ENCODE measurements at places on chromosomes 5 and 9.

DNA sequence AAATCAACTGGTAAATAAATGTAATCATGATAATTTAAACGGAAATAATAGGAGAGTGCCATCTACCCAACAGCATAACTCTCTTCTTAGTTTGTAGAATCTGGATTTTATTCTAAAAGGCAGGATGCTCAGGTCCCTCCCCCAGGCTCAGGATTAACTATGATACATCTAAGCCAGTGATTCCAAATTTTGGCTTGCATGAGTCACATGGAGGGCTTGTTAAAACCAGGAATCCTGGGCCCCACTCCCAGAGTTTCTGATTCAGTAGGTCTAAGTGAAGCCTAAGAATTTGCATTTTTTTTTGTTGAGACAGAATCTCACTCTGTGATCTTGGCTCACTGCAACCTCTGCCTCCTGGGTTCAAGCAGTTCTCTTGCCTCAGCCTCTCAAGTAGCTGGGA, 62.3 kb upstream of the ZFR start:
- DNase-seq: no peak

DNA sequence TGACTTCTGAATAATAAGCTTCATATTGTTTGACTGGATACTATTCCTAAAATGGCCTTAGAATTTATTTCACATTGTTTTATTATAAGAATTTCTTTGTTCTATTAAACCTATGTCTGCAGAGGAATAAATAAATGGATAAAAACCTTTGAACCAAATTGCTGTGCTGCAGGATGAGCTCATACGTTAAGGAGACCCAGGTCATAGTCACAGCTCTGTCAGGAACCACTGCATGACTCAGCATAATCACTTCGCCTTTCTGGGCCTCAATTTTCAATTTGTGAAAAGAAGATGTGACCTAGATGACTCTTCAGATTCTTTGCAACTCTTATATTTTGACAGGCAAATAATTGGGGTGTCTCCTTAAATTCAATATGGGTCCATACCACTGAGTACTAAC, 36.7 kb upstream of the HMHB1 start:
- DNase-seq: no peak

GRCh38 chr5:168477060-168477459, 9.2 kb upstream of the RARS1 start:
- DNase-seq: no peak

- DNase-seq: no peak
These were observed 7.5 kb downstream of the HSPA5 start for GRCh38 chr9:125233678-125234077.

GRCh38 chr9:109742776-109743348, 37.1 kb upstream of the PALM2AKAP2 start:
- no peak for DNase-seq

GRCh38 chr5:171351536-171352073, 36.0 kb upstream of the NPM1 start:
- no peak for DNase-seq

DNA sequence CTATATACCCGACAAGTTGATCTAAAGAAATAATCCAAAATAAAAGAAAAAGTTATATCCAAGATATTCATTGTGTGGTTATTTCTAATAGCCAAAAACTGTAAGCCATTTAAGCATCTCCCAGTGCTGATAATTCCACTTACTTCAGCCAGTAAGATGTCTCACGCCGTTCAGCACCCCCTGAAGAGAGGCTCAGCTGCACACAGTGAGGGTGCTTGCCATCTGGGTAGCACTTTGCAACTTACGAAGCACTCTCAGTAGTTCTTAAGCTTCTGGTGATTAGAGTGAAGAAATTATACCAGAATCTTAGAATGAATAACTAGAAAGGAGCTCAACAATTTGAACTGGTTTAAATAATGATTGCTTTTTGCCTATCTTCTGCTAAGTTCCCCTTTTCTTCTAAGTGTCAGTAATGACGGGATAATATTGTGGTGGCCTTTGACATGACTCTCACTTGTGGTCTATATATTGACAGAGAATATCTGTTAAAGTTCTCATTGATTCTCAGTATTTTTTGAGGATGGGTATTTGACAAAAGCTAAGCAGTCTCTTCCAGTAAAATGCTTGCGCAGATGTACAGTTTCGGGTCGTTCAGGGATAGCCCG, 26.2 kb upstream of the LTC4S start:
- no peak for DNase-seq

- no peak for DNase-seq
These were observed 215.6 kb downstream of the SYK start for GRCh38 chr9:91017245-91017644.

- DNase-seq: no peak
These were observed 93.9 kb downstream of the GALNT10 start for GRCh38 chr5:154284433-154284832.

DNA sequence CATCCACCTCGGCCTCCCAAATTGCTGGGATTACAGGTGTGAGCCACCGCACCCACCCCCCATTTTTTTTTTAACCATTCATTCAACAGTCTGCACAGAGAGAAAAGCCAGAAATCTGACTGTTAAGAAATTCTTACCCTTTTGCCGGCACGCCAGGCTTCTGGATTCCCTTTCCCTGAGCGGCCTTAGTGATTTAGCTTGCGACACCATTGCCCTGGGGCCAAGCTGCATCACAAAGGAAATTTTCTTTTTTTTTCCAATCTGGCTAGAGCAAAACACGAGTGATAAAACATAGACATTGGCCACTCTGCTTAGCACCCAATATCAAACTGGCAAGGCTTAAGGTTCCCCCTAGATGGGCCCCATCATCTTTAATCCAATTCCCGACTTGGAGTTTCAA, 21.2 kb upstream of the ATOSB start:
- no peak for DNase-seq

DNA sequence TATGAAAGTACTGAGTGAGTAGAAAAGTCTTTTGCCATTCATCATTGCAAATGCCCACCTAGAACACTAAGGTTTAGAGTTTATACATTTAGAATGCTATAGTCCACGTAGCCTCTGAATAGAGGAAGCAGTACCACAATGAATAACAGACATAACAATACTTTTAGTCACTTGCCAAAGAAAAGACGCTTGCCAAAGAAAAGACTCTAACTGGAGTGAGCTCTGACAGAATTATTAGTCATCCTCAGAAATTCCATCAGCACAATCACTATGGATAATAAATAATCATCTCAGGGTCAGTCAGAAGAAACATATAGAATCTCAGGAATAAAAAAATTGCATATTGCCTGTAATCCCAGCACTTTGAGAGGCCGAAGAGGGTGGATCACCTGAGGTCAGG, 168.5 kb upstream of the TARS1 start:
- DNase-seq: no peak

- no peak for DNase-seq
These were observed 215.4 kb upstream of the CTNND2 start for GRCh38 chr5:12119657-12120056.

DNA sequence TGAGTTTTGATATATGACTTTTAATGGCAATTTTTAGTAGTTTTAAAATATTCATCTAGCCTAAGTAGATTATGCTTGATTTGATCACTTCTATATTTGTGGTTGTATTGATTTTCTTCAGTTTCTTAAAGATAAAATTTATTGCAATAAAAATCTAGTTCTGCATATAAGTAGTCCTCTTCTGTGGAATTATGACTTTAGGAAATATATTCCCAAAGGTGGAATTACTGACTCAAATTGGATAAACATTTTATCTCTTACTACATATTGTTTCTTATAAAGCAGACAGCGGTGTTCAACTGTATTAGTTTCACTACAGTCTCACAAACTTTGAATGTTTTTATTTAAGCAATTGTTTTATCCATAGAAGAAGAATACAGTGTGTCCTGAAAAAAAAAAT, 883.0 kb upstream of the SEMA6A start:
- DNase-seq: no peak

DNA sequence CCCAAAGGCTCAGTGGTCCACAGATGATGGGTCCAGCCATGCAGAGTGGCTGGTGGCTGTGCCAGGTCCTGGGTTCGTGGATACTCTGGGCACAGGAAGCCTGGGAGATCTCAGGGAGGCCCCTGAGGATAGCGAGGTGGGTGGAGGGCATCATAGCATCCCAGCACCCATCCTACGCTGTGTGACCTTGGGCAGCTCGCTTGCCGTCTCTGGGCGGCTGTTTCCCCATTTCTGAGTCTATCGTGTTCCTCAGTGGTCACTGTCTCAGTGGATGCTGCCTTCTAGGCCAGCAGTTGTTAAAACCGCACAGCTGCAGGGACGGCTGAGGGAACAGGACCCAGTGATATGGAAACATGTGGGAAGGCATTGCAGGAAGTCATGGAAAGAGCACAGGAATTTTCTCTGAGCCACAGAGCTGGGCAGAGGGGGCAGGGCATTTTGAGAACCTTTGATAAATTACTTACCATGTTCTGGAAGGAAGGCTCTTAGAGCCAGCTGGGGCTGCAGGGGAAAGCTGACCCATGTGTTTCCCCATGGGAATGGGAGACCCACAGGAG, 86.4 kb upstream of the COL5A1 start:
- DNase-seq: no peak

DNA sequence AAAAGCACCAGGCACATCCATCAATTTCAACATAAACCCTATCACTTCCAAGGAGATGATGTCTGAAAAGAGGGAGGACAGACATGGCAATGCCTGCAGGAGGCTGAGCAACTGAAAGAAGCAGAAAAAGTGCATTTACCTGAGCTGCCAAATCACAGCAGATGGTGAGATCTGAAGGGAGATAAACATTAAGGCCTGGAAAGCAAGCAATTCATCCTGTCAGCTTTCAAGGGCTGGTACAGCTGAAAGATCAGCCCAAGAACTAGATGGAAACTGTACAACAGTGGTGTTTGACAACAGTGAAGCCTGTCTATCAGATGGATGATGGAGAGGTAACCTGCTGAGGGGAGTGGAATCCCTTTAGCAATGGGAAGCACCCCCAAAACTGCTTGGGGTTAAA, 433.2 kb upstream of the ZNF608 start:
- DNase-seq: no peak

DNA sequence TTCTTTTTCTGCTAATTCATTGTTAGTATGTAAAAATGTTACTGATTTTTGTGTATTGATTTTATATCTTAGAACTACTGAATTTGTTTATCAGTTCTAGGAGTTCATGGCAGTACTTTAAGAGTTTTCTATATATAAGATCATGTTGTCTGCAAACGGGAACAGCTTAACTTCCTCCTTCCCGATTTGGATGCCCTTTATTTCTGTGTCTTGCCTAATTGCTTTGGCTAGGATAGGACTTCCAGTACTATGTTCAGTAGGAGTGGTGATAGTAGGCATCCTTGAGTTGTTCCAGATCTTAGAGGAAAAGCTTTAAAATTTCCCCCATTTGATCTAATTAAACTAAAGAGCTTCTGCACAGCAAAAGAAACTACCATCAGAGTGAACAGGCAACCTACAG, 20.1 kb downstream of the RCL1 start:
- no peak for DNase-seq

- no peak for DNase-seq
These were observed 65.2 kb downstream of the MCCC2 start for GRCh38 chr5:71652349-71652748.

- no peak for DNase-seq
These were observed 88.9 kb downstream of the AMBP start for GRCh38 chr9:113989017-113989713.

GRCh38 chr5:39151745-39152144, 67.6 kb downstream of the FYB1 start:
- no peak for DNase-seq

GRCh38 chr5:66358741-66359140, 214.6 kb downstream of the SREK1 start:
- DNase-seq: no peak

- no peak for DNase-seq
These were observed 3.3 kb downstream of the LARP1 start for GRCh38 chr5:154758493-154758892.

GRCh38 chr5:99099691-99100090, 170.9 kb upstream of the CHD1 start:
- no peak for DNase-seq

DNA sequence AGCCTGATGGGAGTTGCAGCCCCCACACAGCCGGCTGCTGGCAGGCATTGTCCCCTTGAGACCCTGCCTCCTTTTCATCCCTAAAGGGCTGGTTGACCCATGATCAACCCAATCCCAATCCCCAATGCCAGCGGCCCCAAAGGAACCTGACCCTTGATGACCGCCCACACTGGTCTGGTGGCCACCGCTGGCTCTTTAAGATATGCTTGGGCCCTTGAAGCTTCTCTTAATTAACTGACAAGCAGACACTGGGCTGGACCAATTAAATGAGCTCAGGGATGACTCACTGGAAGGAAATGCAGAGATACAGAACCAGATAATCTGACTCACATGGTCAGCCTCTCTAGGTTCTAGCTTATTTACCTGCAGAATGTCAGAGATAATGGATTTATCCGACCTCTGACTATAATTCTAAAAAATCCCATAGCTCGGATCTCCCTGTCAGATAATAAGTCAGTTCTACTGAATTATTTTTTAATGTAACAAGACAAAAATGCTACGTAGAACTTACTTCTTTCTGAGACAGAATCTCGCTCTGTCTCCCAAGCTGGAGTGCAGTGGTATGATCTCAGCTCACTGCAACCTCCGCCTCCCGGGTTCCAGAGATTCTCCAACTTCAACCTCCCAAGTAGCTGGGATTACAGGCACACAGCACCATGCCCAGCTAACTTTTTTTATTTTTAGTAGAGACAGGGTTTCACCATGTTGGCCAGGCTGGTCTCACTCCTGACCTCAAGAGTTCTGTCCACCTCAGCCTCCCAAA, 11.1 kb upstream of the MLANA start:
- no peak for DNase-seq

DNA sequence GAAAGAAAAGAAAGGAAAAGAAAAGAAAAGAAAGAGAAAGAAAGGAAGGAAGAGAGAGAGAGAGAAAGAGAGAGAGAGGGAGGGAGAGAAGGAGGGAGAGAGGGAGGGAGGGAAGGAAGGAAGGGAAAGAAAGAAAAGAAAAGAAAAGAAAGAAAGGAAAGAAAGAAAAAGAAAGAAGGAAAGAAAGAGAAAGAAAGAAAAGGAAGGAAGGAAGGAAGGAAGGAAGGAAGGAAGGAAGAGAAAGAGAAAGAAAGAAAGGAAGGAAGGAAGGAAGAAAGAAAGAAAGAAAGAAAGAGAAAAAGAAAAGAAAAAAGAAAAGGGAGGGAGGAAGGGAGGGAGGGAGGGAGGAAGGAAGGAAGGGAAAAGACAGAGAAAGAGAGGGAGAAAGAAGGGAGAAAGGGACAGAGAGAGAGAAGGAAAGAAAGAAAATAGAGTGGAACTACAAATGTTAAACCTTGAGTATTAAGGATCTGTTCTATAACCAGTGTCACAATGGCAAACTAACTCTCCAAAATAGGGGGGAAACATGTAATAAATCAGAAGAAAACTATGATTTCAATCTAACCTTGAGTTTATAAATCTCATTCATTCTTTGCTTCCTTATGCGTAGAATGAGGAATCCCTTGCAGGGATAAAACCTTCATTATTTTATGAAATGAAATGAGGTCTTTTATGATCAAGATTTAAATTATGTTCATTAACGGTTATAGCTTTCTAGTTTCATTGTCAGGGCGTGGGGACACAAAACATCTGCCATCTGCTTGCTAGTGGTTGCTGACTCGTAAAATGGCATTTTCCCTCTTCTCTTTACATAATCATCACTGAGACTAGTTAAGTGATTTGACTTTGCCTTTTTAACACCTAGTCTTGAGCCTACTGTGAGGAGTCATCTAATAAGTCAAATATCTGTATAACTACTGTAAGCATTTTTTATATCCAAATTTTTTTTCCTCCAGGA, 40.7 kb upstream of the RAD23B start:
- DNase-seq: no peak

GRCh38 chr9:13387734-13388067, 108.2 kb upstream of the MPDZ start:
- no peak for DNase-seq

Measured in activated CD8-positive, alpha-beta memory T cell treated with anti-CD3 and anti-CD28 coated beads for 1 hour (primary cell).